ENCODE measurements at places on chromosomes 5 and 9.

- no peak for DNase-seq
Observed at GRCh38 chr5:173753307-173754168, 134.6 kb upstream of the CPEB4 start.

GRCh38 chr9:98962861-98963260 lies 19.2 kb downstream of the COL15A1 start:
- no peak for DNase-seq

DNA sequence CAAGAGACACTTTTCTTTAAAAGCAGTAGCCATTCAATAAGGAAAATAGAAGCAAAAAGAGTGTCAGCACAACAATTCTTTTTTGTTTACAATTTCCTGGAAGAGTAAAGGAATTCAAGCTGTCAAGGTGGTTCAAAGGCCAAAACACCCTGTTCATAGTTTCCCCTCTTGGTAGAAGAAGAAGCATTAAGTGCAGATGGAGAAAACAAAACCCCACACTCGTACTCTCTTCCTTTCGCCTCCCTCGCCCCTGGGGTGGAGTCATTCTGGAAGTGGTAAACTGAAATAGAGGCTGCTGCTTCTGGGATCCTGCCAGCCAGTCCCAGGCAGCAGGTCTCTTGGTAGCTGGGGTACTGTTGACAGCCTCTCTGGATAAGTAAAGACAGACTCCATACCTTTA lies 105.0 kb downstream of the ANKRD55 start:
- no peak for DNase-seq

DNA sequence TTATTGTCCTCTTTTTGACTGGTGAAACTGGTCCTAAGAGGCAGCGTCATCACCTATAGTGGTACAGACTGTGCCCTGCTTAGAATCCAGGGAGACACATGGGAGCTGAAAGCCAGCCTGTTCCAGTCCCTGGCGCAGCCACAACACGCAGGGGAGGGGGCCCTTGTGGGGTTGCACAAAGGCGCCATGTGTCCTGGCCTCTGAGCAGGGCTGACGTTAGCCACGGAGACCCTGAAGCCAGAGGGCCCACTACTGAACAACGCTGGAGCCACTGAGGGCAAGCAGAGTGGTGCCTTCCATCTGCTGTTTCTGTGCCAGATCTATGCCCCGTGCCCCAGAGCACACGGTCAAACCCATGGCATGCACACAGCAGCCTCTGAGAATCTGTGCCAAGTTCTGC lies 147.3 kb downstream of the ACTL7B start:
- no peak for DNase-seq

- DNase-seq, result no peak
Observed at GRCh38 chr5:135437422-135437795, 9.7 kb downstream of the DCANP1 start.

GRCh38 chr5:138545919-138546562 lies 3.0 kb upstream of the ETF1 start:
- DNase-seq, result no peak

DNA sequence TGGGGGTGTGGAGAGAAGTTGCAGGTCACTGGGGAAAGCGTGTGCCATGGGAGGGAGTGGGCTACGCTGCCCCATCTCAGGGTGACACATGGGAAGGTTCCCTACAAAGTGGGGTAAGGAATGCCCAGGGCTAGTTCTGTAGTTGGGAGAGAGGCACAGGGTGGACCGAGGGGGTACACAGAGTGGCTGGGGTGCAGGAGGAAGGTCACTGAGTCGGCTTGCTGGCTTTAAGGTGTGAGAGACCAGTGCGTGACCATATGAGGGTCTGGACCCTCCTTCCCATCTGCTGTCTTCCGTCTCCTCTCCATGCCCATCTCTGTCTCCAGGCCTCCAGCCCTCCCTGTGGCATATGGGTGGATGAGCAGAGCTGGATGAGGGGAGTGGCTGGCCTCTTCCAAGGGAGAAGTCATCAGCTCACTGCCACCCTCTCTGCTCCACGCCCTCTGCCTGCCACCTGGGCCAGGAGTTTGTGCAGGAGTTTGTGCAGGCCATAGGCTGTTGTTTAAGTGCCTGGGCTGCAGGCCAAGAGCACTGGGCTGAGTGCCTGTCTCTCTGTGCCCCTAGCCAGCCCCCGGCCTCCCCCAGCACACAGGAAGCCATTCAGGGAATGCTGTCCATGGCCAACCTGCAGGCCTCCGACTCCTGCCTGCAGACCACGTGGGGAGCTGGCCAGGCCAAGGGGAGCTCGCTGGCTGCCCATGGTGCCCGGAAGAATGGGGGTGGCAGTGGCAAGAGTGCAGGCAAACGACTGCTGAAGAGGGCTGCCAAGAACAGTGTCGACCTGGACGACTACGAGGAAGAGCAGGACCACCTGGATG lies 96.8 kb downstream of the PHF2 start:
- DNase-seq, result no peak

DNA sequence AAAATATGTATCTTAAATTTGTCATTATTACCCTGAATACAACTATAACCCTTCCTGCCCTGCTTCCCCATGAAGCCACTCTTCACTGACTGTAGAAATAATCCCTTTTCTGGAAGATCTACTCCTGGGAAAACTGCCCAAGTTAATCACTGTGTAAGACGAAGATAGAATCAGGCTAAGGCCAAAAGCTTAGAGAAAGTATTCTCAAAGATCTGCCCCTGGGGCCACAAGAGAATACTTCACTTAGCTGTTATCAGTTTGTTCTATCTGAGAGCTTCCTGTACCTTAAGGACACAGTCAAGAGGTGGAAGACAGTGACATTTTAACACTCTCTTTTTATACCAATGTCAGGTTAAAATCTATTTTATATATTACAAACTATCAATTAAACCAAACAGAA lies 33.8 kb downstream of the RNF145 start:
- DNase-seq, result no peak

GRCh38 chr9:81374459-81375186 lies 314.7 kb downstream of the TLE1 start:
- no peak for DNase-seq

DNA sequence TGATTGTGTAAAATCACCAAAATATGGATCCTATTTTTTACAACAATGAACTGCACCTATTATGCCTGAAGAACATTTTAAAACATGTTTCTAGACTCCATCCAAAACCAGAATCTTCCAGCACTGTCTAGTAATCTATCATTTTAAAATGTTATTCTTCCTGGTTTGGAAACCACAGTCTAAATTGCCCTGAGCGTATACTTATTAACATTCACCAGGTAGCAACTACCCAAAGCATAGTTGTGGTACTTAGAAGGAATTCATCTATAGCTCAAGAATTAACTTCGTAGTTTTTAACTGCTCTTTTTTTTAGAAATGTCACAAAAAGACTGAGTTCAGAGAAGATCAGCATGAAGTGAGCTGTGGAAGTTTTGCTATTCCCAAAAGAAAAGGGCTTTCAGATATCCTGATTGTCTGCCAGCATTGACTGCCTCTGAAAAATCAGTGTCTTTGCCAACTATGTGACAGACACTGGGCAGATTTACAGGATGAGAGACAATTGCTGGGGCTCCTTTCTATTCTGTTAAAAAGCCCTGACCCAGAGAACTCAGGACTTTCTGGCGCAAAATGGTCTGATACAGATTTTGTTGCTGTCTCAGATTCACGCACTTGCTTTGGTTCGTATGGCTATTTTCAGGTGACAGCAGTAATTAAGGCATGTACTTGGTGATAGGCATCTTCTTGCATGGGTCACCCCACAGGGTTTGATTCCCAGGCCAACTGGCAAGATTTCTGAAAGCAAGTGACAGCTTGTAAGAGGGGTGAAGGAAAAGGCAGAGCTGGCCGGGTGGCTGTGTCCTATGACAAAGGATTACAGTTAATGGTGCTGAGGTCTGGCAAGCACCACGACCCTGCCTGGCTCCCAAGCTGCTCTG lies 152.5 kb upstream of the RAI14 start:
- no peak for DNase-seq

- DNase-seq, result no peak
Observed at GRCh38 chr5:42586625-42587024, 163.4 kb downstream of the GHR start.

DNA sequence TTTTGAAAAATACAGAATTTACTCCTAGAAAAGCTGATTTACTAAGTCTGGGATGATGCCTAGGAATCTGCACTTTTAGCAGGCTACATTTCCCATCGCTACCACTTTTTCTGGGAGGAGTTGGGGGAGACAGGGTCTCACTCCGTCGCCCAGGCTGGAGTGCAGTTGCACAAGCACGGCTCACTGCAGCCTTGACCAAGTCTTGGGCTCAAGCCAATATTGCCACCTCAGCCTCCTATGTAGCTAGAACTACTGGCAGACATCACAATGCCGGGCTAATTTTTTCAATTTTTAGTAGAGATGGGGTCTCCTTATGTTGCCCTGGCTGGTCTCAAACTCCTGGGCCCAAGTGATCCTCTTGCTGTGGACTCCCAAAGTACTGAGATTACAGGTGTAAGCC lies 85.9 kb downstream of the NR6A1 start:
- DNase-seq, result no peak

GRCh38 chr9:137380171-137380570 lies 42.8 kb downstream of the EXD3 start:
- no peak for DNase-seq

- DNase-seq, result no peak
Observed at GRCh38 chr5:55823151-55823796, 27.9 kb upstream of the IL31RA start.

- DNase-seq, result no peak
Observed at GRCh38 chr5:143114481-143114880, 289.0 kb downstream of the NR3C1 start.

DNA sequence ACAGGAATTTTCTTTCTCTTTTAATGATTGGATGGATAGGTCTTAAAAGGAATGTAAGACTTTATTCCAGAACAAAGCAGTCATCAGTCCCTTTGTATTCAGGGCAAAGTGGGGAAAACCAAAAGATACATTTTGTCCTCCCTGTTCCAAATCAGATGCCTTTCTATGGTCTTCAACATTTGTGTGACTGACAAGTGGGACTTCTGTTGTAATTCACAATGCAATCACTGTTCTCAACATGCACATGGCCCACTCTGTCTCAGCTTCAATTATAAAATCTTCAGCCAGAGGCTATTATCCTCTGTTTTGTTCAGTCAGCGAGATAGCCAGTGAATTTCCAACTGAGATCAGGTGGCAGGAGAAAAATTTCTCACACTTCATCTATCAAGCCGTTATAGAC lies 95.5 kb upstream of the ERBIN start:
- DNase-seq, result no peak

DNA sequence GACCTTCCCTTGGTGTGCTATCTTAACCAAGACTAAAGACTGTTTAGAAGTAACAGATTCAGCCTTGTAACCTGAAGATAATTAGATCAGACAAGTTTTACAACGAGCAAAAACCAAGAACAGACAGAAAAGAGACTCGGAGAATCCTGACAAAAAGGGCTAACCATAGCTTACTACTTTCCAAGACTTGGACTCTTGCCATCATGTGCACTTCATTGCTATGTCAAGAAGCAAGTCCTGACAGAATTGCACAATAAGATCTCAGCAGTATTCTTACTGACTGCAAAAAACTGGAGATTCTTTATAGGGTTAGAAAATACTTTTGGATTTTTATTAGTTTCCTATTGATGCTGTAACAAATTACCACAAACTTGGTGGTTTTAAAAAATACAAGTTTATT lies 1539.0 kb upstream of the NUDT12 start:
- no peak for DNase-seq

- DNase-seq, result no peak
Observed at GRCh38 chr5:159826351-159827214, 89.7 kb upstream of the ADRA1B start.

- no peak for DNase-seq
Observed at GRCh38 chr5:15513431-15513830, 13.5 kb downstream of the FBXL7 start.

DNA sequence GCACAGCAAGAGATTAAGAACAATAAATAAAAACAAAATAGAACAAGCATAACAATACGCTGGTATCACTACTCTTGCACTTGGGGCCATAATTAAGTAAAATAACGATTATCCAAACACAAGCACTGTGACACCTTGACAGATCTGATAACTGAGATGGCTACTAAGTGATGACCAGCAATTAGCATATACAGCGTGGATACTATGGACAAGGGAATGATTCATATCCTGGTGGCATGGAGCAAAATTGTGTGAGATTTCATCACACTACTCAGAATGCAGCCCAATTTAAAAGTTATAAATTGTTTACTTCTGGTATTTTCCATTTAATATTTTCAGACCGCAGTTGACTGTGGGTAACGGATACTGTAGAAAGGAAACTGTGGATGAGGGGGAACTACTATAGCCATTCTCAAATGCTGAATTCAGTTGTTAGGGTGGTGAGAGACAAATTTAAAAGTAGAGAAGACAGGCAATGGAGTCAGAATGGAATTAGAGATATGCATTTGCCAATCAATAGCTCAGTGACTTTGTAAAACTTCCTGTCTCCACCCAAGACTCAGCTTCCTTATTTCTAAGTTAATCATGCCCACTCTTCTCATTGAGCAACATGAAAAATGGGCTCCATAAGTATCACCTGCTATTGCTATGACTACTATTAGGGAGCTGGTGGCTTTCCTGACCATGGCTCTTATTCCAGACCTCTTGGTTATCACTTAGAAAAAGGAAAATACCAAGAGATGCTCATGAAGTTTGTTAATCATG lies 300.8 kb downstream of the TRIM32 start:
- DNase-seq, result no peak

- no peak for DNase-seq
Observed at GRCh38 chr5:145787001-145787400, 48.1 kb downstream of the PRELID2 start.

- no peak for DNase-seq
Observed at GRCh38 chr5:142319105-142319504, 5.7 kb downstream of the SPRY4 start.

DNA sequence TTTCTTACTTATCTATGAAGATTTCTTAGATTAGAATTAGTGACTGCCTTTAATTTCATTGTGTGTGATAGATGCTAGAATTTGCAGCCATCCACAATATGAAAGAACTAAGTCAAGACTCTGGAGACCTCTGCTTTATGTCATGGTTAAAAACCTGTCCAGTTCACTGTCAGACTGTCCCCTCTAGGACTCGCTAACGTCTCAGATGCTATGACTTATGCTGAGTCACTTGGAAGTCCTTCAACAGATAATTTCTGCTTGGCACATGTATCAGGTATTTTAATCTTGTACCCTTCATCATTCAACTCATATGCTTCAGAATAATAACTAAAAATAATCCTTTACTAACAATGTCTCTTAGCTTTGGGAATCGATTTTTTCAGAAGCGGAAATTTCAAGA lies 230.5 kb upstream of the DMAC1 start:
- no peak for DNase-seq

- DNase-seq, result no peak
Observed at GRCh38 chr5:6472792-6473191, 24.1 kb downstream of the UBE2QL1 start.
